ENCODE measurements at places on chromosomes 2 and 18.

DNA sequence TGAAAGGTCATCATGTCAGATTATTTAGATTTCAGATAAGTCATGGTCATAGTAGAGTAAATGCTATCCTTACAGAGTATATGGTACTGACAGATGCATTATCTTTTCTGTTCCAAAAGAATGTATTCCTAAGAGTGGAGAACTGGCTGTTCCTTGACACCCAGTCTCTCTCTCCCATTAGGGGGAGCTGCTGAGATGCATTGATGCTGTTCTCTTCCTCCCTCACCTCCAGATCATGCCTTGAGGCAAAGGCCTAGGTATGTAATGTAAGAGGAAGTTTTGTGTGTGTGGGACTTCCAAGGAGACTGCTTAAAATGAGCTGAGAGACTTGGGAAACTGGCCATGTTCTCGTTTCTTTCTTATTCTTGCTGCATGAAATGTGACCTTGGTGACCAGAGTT, 979.5 kb upstream of the CELF4 start:
- no peak for DNase-seq

GRCh38 chr2:197273485-197273884, 37.1 kb downstream of the ANKRD44 start:
- DNase-seq = no peak

GRCh38 chr2:40101131-40101575, 322.1 kb upstream of the THUMPD2 start:
- DNase-seq = no peak

DNA sequence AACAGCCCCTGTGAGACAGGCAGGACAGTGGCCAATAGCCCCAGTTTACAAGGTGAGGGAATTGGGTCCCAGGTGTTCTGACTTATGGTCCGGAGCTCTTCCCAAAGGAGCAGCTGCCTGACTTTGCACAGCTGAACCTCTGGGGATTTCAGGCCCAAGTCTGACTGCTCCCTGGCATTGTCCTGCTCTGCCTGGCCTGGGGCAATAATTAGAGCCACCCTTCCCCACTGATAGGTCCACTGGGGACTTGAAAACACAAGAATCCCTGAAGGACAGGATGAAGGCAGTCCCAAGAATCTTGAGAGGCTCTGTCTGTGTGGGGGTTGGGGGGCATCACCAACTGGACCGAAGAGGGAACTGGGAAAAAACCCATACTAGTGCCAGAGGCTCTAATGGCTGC, 3.7 kb upstream of the FEV start:
- DNase-seq = no peak

DNA sequence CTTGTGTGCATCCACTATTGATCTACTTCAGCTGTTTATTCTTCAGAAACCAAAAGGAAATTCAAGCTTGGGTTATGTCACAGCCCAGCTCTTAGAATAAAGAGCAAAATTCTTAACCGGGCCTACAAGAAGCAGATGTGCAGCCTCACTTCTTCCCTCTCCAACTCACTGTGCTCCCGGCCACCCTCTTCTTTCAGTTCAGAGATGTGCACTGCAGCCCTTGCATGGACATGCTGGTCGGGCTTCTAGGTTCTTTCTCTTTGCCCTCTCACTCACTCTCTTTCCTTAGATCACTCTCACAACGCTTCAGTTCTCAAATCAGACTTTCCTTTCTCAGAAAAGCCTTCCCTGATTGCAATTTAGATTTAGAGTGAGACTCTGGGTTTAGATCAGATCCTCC, 104.1 kb downstream of the CHN1 start:
- no peak for DNase-seq

DNA sequence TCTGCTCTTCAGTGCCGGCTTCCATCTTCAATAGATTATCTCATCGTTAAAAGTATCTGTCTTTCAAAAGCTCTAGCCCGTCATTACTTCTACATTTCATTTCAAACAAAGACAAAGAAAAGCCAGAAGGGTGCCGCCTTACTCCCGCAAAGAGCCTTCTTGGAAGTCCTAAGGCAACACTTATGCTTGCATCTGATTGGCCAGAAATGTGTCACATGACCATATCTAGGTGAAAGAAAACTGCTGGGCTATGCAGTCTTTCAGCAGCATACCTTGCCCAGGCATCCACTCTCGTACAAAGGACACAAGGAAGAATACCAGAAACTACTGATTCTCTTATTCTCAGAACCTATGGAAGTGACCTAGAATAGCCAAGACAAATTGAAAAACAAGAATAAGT, 217.1 kb upstream of the SLC35G4 start:
- DNase-seq = no peak

DNA sequence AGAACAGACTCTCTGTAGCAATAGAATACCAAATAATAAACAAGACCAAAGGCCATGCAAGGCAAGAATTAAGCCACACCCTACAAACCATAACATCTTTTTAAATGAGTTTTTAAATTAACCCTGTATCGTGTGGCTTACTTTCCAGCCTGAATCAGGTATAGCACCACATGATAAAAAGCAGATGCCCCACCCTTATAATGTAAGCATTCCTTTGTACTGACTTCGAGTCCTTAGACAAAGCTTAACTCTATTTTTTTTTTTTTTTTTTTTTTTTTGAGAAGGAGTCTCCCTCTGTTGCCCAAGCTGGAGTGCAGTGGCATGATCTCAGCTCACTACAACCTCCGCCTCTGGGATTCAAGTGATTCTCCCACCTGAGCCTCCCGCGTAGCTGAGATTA, 1.7 kb upstream of the C2orf42 start:
- DNase-seq = no peak

DNA sequence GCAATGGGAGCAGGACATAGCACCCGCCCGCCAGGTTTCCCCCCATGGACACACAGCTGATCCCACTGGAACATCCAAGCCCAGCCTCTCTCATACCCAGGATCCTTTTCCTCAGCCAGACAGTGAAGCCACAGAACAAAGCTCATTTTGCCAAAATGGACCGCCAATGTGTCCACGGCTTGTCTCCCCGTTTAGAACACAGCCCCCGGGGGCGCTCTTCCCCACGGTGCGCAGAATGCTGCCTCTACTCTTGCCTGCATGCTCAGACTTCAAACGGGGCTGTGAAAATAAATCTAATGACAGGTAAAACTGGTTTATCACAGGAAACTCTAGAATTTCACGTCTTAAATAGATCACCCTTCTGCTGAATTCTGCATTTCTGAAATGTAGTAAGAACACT, 548.5 kb upstream of the ID2 start:
- no peak for DNase-seq

- no peak for DNase-seq
These were observed 30.6 kb downstream of the SOWAHC start for GRCh38 chr2:109644571-109645275.

DNA sequence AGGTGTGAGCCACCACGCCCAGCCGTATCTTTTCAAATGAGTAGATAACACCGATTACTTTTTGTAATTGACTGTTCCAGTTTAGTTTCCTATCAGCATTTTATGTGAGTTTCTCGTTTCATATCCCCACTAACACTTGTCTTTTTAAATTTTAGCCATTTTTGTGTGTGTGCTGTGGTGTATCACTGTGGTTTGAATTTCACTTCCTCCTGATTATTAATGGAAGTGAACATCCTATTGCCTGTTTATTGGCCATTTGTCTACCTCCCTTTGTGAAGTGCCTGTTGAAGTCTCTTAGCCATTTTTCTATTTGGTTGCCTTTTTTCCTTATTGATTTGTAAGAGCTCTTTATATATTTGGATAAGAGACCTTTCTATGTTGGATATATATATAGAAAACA, 91.7 kb upstream of the STON1 start:
- no peak for DNase-seq

DNA sequence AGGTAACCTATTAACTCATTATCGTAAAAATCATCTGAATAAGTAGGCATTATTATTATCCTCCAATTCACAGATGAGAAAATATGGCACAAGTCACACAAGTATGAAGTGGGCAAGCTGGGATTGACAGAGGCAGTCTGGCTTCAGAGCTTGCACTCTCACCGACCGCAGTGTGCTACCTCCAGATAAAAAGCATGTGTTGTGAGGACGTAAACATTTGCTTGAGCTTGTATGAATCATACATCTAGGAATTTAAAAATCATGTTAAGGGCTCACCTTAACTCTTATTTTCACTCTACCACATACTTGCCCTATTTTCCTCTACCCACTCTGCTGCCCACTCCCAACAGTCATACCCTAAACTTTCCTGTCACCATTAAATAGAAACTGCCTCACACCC, 65.3 kb upstream of the AMMECR1L start:
- DNase-seq = no peak

DNA sequence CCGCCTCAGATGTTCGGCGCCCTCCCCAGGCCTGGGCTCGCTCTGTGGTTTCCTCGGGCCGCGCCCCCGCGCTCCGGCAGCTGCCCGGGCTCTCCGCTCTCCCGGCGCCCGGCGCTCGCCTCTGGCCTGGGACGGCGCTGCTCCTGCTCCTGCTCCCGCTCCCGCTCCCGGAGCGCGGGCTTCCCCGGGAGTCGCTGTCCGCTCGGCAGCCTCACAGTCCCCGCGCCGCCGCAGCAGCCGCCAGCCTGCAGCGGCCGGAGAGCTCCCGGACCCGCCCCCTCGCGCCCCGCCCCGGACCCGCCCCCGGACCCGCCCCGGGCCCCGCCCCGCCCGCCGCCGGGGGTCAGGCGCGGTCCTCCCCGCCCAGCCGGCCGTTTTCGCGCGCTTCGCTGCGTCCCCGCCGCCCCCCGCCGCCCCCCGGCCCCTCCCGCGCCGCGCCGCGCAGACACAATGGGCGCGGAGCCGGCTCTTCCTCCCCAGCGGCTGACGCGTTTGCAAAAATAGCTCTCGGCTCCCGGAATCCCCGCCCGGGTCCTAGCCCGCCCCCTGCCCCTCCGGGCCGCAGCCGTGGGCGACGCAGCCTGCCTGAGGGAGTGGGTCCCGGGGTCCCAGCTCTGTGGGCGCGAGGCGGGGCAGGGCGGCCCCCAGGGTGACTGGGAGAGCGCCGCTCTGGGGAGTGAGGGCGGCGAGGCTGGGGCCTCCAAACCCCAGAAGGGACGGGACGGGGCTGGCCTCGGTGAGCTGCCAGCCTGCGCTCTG, at the start of gene ARL4C:
ARL4C (minus strand) TSS at position 247 of the 759 bp plus-strand sequence. CDS start 495 bp downstream, outside the sequence.
- peak; percentile 65 for DNase-seq

GRCh38 chr2:1988049-1988448, 243.7 kb upstream of the PXDN start:
- DNase-seq = no peak

DNA sequence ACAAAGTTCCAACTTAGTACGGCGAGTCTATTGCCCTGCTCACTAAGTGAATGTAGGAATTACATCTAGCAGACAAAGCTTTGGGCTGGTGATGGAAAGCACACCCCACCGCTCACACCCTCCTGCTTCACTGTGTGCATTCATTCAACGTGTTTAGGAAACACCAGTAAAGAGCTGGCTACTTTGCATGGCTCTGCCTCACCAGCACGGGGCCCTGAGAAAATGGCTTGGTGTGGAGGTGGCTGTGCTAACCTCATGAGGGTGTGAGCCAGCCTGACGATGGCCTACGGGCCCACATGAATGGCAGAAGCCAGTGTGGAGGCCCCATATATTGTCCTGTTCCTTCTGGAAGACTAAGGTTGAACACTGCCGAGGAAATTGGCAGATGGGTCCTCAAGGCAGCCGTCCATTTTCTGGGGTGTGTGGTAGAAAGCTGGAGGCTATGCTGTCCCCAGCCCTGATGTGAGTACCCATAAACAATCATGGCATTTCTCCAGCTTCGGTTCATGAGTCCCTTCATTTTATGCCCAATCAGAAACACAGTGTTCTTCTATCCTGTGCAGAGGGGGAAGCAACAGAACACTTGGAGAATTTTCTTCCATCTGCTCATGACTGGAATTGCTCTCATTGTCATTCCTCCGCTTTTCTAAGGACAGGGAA, 269.4 kb downstream of the PHLPP1 start:
- DNase-seq = no peak

GRCh38 chr18:731185-731584, 18.8 kb upstream of the ENOSF1 start:
- no peak for DNase-seq

DNA sequence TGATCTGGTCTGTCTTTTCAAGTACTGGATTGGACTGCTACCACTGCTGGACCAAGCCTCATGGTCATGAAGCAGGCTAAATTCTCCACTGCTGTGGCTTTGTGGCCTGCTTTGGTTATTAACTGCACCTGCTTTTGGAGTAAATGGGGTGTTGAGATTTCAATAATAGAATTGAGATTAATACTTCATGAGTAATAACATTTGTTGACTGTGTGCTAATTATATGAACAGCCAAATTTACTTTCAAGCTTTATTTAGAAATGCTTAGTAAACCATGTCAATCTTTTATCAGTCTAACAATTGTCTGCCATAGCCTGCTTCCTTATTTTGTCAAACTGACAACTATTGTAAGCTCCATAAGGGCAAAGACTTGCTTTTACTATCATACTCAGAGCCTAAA, 27.4 kb upstream of the MTIF2 start:
- no peak for DNase-seq

- DNase-seq = no peak
These were observed 99.1 kb downstream of the NRP2 start for GRCh38 chr2:205781244-205781931.

- DNase-seq = no peak
These were observed 12.0 kb downstream of the GLI2 start for GRCh38 chr2:120747706-120748105.

DNA sequence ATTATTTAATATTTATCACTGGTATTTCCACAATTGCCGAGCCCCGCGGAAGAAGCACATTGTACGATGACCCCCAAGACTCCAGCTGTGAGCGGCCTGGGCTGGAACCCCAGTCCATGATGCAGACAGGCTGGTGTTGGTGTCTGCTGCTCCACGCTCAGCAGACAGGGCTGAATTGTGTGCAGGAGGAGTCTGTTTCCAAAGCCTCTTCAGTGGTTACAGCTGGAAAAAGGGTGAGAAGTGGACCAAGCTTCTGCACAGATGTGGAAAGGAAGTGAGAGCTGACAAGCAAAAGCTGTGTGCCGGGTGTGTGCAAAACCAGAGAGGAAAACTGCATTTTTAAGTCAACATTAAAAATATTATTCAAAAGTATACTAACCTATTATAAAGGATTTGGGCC, 500.4 kb downstream of the GALR1 start:
- no peak for DNase-seq

GRCh38 chr2:30717081-30717650, 90.1 kb downstream of the CAPN13 start:
- DNase-seq = no peak

DNA sequence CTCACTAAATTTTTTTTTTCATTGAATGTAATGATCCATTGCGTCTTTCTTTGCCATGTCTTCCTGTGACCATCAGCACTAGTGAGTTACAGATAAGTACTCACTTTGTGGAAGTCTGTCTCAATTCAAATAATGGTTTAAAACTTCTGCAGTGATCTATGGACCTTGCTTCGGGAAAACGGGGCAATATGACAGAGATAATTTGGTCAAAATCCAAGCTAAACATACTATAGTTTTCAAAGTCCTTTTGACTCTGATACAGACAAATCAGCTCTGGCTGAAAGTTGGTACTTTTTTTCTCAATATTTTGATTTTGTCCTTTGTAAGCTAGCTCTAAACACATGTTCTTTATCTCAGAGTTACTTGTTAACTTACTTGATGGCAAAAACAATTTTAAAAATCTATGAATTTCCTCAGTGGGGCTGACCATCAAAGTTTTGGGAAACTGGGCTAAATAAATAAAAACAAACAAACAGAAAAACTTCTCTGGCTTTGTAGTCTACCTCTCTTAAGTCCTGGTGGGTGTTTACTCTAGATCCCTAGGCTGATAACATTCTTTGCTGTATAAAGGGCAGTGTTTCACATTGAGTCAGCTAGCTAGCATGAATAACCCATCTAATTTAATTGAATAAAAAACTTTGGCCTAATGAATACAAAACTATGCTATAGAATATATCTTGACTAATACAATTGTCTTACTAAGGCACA, 327.6 kb downstream of the RDH14 start:
- no peak for DNase-seq

- DNase-seq = no peak
These were observed 83.1 kb downstream of the CCDC85A start for GRCh38 chr2:56266761-56267414.

GRCh38 chr2:102080451-102081242, 61.9 kb upstream of the IL1R1 start:
- no peak for DNase-seq
